D721Med (cell line): ENCODE measurements at places on chromosomes 6 and 20.

DNA sequence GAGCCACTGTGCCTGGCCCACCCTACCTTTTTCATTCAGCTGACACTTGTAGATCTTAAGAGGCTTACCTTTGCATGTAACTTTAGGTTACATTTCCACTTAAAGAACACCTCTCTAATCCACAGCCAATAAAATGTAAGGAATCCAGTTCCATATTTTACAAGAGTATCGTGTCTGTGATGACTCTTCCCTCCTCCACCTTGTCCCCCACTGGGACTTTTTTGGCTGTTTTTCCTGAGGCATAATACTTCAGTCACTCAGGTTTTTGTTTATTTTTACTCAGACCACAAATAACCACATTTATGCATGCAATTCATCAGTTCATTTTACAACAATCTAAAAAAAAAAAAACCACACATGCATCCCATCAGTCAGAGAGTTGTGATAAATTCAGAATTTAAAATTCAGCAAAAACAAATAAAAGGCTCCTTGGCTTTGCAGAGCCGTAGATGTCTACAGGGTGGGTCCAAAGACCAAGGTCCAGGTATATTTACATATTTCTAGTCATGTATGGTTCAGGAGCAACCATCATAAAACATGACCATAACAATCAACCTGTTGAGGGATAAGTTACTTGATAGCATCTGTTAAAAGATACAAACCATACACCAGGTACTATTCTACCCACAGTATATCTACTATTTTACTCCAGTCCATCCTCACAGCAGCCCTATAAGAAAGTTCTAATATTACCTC is 9.9 kb downstream of the ATXN1 start:
- no peak for DNase-seq

- DNase-seq, result no peak
Observed at GRCh38 chr6:110949679-110950285, 8.7 kb upstream of the GTF3C6 start.

GRCh38 chr6:119476024-119476423 is 126.5 kb upstream of the MAN1A1 start:
- DNase-seq, result no peak

DNA sequence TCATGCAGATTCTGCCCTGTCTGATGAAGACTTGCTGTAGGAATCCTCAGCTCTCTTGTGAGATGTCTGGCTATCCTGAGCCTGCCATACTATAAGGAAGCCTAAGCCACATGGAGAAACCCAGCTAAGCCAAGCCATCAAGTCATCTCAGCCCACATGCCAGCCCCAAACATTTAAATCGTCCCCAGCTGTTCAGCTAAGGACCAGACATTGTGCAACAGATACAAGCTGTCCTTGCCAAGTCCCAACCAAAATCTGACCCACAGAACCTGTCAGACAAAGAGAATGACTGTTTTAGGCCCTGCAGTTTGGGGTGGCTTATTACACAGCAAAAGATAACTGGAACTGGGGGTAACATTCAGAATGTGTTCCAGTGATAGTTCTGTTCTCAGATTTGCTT is 36.8 kb upstream of the FOXC1 start:
- no peak for DNase-seq

- DNase-seq, result no peak
Observed at GRCh38 chr6:41277605-41278004, 8.9 kb downstream of the TREM1 start.

DNA sequence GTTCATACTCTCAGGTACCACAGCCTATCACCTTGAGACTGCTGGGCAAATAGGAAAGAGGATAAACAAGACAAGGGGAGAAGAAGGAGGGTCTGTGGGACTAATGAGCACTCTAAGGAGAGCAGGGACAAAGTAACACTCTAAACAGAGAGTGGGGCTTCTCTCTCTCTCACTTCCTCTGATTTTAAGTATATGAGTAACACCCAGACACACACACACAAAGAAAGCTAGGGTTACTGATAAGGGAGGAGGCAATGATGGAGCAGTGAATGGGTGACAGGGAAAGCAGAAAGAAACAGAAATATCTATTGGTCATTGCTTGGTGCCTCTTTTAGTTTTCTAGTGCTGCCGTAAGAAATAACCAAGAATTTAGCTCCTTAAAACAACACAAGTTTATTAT is 96.2 kb upstream of the RNF217 start:
- no peak for DNase-seq

GRCh38 chr6:29649701-29650673 is 6.9 kb upstream of the MOG start:
- DNase-seq, result peak; percentile 91

GRCh38 chr6:42228305-42228704 is 10.6 kb upstream of the MRPS10 start:
- no peak for DNase-seq

DNA sequence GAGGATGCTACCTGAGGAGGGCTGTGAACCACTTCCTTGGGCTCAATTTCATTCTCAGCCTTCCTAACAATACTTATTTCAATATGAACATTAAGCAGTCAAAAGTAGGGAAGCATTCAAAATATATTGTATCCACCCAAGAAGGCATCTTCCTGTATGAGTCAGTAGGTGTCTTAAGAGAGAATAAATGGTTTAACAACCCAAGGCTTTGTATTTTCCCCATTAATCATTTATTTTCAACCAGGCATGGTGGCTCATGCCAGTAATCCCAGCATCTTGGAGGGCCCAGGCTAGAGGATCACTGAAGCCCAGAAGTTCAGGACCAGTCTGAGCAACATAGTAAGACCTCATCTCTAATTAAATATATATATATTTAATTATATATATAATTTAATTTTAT is 74.5 kb upstream of the MARCKS start:
- no peak for DNase-seq

GRCh38 chr6:139534472-139535115 is 160.1 kb upstream of the CITED2 start:
- DNase-seq, result no peak

- no peak for DNase-seq
Observed at GRCh38 chr20:44598423-44599305, 16.3 kb downstream of the PKIG start.

GRCh38 chr6:10406556-10406955 is 8.3 kb downstream of the TFAP2A start:
- DNase-seq, result no peak

GRCh38 chr6:75505424-75505823 is 11.8 kb upstream of the FILIP1 start:
- no peak for DNase-seq

DNA sequence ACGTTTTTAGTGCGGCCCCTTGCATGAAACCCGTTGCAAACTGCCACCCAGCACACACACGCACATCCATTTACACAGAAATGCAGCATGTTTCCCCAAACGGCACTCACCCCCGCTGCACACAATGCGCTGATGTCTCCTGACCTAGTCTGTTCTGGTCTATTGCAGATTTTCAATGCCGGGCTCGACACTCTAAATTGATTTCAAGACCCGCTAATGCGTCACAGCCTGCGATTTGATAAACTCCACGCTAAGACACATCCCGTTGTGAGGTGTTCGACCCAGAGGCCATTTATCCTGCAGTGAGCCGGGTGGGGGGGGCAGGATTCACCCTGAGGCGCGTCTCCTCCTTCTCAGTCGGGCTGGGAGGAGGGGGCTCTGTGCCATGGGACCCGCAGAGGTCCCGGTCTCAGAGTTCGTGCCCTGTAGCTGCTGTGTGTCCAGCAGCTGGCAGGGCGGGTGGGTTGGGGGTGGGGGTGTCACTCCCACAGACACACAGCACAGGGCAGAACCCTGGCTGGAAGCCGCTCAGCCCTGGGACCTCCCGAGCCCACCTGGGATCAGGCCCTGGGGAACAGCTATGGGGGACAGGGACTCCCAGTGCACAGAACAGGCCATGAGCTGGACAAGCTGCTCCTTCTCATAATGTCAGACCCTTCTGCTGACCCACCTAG is 367.9 kb downstream of the PREX1 start:
- no peak for DNase-seq

DNA sequence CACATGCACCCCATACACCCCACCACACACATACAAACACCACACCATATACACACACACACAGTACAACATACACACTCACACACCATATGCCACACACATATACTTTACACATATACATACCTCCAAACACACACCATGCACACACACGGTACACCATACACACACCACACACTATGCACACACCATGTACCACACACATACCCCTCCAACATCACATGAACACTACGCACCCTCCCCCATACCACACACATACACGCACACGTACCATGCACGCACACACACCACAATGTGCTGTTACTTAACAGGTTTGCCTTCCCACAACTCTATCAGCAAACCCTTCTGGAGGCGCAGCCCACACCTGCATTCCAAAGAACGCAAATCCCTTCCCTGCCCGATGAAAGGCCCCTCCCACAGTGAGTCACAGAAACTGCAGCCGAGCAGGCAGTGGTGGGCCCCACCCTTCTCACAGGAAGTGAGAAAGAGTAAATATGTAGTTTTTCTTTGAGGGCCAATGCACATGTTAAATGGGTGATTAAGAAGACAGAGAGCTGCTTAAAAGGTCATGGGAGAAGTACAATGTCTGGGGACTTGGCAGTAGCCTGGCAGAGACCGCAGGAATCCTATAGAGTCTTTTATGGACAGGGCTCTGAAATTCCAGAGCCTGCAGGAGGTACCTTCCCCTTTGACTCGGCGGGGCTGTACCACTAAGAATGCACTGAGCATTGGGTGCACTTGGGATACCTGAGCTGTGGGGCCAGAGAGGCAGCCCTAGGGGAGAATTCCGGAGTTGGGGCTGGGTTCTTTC is 34.1 kb upstream of the EZR start:
- DNase-seq, result no peak

DNA sequence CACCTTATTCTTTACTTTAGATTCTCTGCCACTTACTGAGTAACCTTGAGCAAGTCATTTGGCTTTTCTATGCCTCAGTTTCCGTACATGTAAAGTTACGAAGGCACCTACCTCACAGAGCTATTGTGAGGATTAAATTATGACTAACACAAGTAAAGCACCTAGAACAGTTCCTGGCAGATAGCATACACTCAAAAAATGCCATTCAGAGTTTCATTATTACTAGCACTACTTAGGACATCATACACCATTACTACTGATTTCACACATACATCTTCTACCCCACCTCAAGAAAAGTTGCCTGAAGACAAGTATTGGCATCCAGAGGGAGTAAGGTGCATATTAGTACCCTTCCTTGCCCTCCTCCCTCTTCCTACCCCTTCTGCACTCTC is 107.8 kb downstream of the OGFRL1 start:
- DNase-seq, result no peak

GRCh38 chr6:33095681-33096080 is 19.9 kb downstream of the HLA-DPB1 start:
- no peak for DNase-seq
